ENCODE measurements at places on chromosomes 4 and X. TPM values are rescaled to one million over a fixed set of nuclear protein-coding genes. Genes with fewer than 3 reads are reported as not detected.

- H3K36me3 ChIP-seq = no peaks in the 10 kb centered on the region
- peak overlapping the region; percentile 42 for H3K27ac ChIP-seq
- DNase-seq = no peak
- no peak overlapping the region for H3K4me3 ChIP-seq
- no peaks in the 10 kb centered on the region for H3K27me3 ChIP-seq
Measured at GRCh38 chr4:8913121-8913857, 41.6 kb upstream of the HMX1 start.

GRCh38 chr4:152028131-152028530 is 267.3 kb upstream of the GATB start:
- no peaks in the 10 kb centered on the region for H3K4me1 ChIP-seq
- H3K4me3 ChIP-seq = no peak overlapping the region
- no peak overlapping the region for H3K27ac ChIP-seq
- no peak for DNase-seq
- no peaks in the 10 kb centered on the region for H3K27me3 ChIP-seq

GRCh38 chr4:137534516-137534915 is 2.2 kb upstream of the PCDH18 start:
- no peak overlapping the region for H3K27ac ChIP-seq
- no peak for DNase-seq
- no peaks in the 10 kb centered on the region for H3K27me3 ChIP-seq
- no peaks in the 10 kb centered on the region for H3K4me1 ChIP-seq
- H3K36me3 ChIP-seq = no peaks in the 10 kb centered on the region
- H3K4me3 ChIP-seq = no peak overlapping the region

DNA sequence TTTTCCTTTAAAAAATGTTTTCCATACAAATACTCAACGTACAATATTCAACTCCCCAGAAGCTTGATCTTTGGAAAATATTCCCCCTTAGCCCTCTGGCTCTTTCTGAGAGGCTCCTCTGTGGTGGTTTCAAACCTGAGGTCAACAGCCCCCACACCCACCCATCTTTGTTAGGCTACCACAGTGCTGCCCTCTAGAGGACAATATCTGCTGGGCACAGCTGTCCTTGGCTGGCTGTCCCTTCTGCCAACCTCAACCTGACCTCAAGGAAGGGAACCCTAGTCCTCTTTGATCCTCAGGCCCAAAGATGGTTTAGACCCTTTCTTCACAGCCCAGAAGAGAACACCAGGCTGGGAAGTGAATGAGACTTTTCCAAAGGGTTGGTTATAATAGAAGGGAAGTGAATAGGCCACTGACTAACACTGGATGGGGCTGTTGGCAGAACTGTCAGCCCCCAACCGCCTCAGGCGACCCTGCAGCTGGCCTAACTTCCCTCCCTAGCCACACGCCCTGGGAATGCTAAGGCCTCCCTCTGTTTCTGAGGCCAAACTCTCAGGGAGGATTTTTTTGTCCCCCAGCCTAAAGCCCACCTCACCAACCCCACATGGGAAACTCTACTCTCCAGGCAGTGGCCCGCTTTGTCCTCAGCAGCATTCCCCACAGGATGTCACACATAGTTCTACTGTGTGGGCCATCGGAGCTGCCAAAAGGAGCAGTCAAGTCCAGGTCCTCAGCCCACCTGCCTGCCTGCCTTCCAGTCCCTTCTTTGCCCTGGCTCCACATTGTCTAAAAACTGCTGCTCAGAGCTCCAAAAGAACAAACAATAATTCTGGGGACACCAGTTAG is 34.3 kb downstream of the NYX start:
- no peak for DNase-seq
- H3K27ac ChIP-seq = no peak overlapping the region
- H3K27me3 ChIP-seq = no peaks in the 10 kb centered on the region
- no peaks in the 10 kb centered on the region for H3K36me3 ChIP-seq
- no peak overlapping the region for H3K4me3 ChIP-seq
- no peaks in the 10 kb centered on the region for H3K4me1 ChIP-seq

GRCh38 chr4:159925770-159926169 is 822.9 kb downstream of the RAPGEF2 start:
- no peaks in the 10 kb centered on the region for H3K4me1 ChIP-seq
- no peak for DNase-seq
- H3K4me3 ChIP-seq = no peak overlapping the region
- peaks cover 8% of the 10 kb centered on the region for H3K36me3 ChIP-seq
- H3K27me3 ChIP-seq = no peaks in the 10 kb centered on the region

GRCh38 chr4:99886146-99886545 is 8.1 kb downstream of the LAMTOR3 start:
- no peaks in the 10 kb centered on the region for H3K36me3 ChIP-seq
- H3K27me3 ChIP-seq = no peaks in the 10 kb centered on the region
- no peak overlapping the region for H3K27ac ChIP-seq
- no peak for DNase-seq
- peaks cover 5% of the 10 kb centered on the region for H3K4me1 ChIP-seq

DNA sequence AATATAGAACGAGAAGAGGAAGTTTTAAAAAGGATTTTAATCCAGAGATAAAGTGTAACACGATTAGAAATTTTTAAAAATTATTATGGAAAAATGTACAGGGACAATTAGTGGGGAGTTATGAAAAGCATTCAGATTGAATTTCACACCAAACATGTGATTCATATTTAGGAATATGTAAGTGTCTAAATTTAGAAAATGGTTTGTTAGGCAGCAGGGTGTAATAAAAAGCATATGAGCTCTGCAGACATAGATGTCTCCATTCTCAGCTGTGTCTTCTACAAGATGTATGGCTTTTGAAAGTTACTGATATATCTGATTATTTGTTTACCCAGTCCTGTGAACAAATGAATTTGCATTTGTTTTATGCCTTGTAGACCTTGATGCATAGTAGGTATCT is 638.9 kb upstream of the AGA start:
- no peaks in the 10 kb centered on the region for H3K27me3 ChIP-seq
- H3K27ac ChIP-seq = no peak overlapping the region
- no peak overlapping the region for H3K4me3 ChIP-seq
- H3K36me3 ChIP-seq = no peaks in the 10 kb centered on the region
- no peak for DNase-seq
- no peaks in the 10 kb centered on the region for H3K4me1 ChIP-seq

DNA sequence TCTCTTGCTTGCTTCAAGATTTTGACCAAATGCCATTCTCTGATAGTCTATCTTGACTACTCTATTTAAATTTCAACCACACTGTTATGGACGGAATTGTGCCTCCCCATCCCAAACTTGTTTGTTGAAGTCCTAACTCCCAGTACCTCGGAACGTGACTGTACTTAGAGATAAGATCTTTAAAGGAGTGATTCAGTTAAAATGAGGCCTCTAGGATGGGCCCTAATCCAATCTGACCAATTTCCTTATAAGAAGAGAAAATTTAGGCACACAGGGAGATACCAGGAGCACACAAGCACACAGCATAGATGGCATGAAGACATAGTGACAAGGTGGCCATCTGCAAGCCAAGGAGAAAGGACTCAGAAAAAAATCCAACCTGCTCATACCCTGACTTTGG is 269.9 kb downstream of the KCNIP4 start:
- no peak overlapping the region for H3K4me3 ChIP-seq
- H3K27ac ChIP-seq = no peak overlapping the region
- no peaks in the 10 kb centered on the region for H3K4me1 ChIP-seq
- no peaks in the 10 kb centered on the region for H3K36me3 ChIP-seq
- DNase-seq = no peak
- H3K27me3 ChIP-seq = no peaks in the 10 kb centered on the region

GRCh38 chr4:184392748-184393559 is 81.4 kb downstream of the IRF2 start:
- H3K36me3 ChIP-seq = peaks cover 35% of the 10 kb centered on the region
- H3K4me1 ChIP-seq = peaks cover 85% of the 10 kb centered on the region
- H3K27me3 ChIP-seq = no peaks in the 10 kb centered on the region
- peak overlapping the region; percentile 83 for H3K27ac ChIP-seq
- H3K4me3 ChIP-seq = no peak overlapping the region
- no peak for DNase-seq

GRCh38 chrX:41671082-41671481 is 17.7 kb upstream of the GPR34 start:
- DNase-seq = no peak
- no peaks in the 10 kb centered on the region for H3K36me3 ChIP-seq
- no peak overlapping the region for H3K27ac ChIP-seq
- no peak overlapping the region for H3K4me3 ChIP-seq
- H3K4me1 ChIP-seq = peaks cover 6% of the 10 kb centered on the region

GRCh38 chr4:3369781-3370674 is 71.7 kb upstream of the HGFAC start:
- H3K27me3 ChIP-seq = peaks cover 8% of the 10 kb centered on the region
- no peaks in the 10 kb centered on the region for H3K36me3 ChIP-seq
- DNase-seq = no peak
- no peak overlapping the region for H3K27ac ChIP-seq

DNA sequence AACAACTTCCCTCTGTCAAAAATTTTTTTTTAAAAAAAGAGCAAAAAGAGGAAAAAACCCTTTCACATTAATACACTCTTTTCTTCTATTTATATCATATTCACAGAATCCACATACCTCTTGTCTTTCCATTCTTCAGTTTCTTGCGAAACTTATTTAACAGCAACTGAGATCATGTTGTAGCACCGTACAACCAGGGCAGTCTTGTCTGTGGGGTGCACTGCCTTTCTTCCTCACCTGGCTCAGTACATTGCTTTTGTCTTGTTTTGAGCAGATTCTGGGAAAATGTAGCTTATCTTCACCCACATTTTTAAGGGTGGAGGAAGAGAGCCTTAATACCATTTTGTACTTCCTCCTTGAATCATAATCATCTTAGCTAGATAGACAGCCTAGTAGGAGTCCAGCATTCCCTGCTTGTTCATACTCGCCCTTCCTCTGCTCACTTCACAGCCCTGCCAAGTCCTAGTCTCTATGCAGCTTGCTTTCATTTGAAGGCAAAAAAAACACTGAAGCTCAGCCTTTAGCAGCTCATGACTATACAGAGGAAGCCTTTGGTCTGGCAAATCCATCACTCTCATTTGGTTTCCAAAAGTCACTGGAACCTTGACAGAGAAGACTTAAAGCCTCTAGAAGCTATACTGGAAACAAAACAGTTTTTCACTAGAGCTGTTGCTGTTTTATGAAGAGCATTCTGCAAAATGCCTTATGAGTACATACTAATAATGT is 140.6 kb upstream of the BANK1 start:
- H3K27ac ChIP-seq = no peak overlapping the region
- peaks cover 11% of the 10 kb centered on the region for H3K4me1 ChIP-seq
- DNase-seq = no peak
- no peaks in the 10 kb centered on the region for H3K27me3 ChIP-seq
- no peaks in the 10 kb centered on the region for H3K36me3 ChIP-seq

DNA sequence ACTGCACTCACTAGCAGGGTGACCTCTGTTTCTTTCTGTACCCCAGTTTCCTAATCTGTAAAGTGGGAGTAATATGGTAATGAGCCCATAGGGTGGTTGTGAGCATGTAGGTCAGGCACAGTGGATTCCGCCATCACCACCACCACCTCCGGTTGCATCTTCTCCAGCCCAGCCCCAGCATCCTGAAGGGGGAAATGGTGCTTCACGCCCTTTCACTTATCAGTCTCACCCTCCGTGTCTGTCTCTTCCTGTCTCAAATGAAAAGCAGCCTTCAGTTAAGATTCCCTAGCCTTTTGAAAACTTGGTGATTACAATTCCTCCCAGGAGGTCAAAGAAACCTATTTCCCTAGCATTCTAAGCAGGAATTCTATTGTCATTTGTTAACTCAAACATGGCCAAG is 16.9 kb upstream of the XPNPEP2 start:
- H3K4me1 ChIP-seq = peaks cover 7% of the 10 kb centered on the region
- no peaks in the 10 kb centered on the region for H3K36me3 ChIP-seq
- H3K4me3 ChIP-seq = no peak overlapping the region
- no peak for DNase-seq

DNA sequence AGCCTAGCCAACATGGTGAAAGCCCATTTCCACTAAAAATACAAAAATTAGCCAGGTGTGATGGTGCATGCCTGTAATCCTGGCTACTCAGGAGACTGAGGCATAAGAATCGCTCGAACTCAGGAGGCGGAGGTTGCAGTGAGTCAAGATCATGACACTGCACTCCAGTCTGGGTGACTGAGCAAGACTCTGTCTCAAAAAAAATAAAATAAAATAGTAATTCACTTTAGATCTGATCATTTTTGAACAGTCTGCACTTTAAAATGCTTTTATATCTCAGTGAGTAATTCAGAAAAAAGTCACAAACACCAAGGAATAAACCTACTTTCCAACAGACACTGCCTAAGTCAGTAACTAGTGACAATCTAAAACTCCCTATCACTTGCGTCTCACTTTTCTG is 25.6 kb upstream of the CORIN start:
- H3K4me1 ChIP-seq = no peaks in the 10 kb centered on the region
- no peak overlapping the region for H3K27ac ChIP-seq
- H3K27me3 ChIP-seq = no peaks in the 10 kb centered on the region
- no peak overlapping the region for H3K4me3 ChIP-seq

DNA sequence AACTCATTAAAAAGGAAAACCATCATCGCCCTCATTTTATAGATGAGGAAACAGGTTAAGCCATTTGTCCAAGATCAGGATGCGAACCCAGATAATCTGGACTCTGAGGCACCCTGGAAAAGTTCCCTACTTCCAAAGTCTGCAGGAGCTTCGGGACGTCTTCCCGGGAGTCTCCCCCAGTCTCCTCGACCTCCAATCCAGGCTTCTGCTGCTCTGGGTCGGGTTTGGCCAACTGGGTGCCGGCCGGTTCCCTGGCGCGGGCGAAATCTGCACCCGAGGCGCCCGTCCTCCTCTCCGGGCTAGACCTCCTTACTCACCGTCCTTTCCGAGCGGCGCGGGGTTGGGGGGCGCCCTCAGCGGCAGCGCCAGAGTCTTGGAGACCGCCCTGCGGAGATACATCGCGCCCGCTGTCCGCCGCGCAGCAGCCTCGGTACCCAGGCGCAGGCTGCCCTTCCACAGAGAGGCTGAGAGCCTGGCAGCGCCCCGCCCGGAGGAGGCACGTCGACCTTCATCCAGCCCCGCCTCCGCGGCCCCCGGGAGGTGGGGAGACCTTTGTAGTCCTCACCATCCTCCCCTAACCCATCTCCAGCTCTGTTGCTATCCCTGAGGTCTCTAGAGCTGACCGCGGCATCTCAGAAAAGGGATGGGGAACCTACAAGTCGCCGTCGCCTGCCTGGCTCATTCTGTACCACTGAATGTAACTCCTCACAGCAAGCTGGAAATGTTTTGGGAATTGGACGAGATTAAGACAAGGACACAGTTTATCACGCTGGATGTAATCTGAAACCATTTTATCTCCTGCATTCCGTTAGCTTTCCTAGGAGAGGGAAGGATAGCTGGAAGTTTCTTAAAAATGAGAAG is at the start of gene MGARP:
TSS of gene MGARP (minus strand) at position 466 of the 861 bp plus-strand sequence. CDS start at position 399, 67 bp downstream.
- H3K4me3 ChIP-seq = peak within 1 kb of the TSS; percentile 89
- peaks cover 40% of the 10 kb centered on the region for H3K27me3 ChIP-seq
- H3K36me3 ChIP-seq = peaks cover 14% of the 10 kb centered on the region
- DNase-seq = no peak
- peak within 1 kb of the TSS; percentile 21 for H3K27ac ChIP-seq

Gene CSAG3
- polyA plus RNA-seq = not detected

Gene AKAP4
- not detected for polyA plus RNA-seq

Gene F11
- polyA plus RNA-seq = not detected

Gene MAGEB2
- not detected for polyA plus RNA-seq

Gene TLR3
- not detected for polyA plus RNA-seq

Gene TLR6
- 7.9 TPM for polyA plus RNA-seq

Gene COL25A1
- not detected for polyA plus RNA-seq

Gene GAB1
- polyA plus RNA-seq = 5.5 TPM

Gene HSPA4L
- polyA plus RNA-seq = not detected

Gene S100G
- polyA plus RNA-seq = not detected
